Stimulated activated CD4-positive, alpha-beta T cell treated with anti-CD3 and anti-CD28 coated beads, Interleukin-12 subunit alpha, Interleukin-12 subunit beta, amount 100 ng/mL, for 48 hours (primary cell): ENCODE measurements at places on chromosomes 1 and 21.

DNA sequence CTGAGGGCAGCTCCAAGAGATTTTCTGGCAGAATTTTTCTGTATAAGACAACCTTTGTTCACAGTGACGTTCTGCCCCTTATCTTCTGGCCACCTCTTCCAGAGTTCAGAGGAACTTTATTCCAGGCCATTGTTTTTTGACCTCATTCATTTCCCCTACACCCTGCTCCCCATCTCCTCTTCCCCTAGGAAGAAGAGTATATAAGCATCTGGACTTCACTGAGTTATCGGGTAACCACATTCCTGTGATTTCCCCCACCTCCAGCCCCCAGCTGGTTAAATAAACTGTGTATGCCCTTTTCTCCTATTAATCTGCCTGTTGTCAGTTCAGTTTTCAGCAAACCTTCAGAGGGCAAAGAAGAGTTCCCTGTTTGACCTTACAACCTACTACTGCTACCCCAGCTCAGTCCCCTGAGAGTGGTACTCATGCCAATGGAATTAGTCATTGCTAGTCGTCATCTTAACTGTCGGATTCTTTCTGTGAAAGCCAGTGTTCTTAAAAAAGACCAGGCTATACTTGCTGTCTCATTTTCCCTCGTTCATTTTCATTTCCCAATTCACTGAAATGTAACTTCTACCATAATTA, 14.3 kb upstream of the ALG14 start:
- DNase-seq: no peak

- peak; percentile 16 for DNase-seq
Observed at GRCh38 chr1:212979340-212980122, 29.2 kb downstream of the VASH2 start.

- DNase-seq: no peak
Observed at GRCh38 chr1:33391343-33392078, 39.4 kb downstream of the PHC2 start.

DNA sequence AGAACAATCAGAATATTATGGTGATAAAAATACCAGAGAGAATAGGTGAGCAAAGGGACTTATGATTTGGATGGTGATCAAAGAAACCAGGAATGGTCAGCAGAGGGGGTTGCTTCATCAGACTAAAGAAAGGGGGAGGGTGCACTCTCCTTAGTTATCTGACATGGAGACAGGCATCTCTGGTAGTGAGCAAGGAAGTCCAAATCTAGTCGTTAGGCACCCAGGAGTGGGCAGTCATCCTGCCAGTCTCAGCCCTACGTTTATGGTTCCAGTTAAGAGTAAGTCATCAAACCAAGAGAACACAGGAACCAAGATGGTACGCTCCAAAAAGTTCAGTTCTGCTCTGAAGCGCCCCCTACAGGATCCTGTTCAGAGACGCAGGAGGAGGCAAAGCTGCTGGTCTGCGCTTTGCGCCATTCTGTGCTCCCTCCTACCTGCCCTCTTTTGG, 28.6 kb downstream of the EBNA1BP2 start:
- no peak for DNase-seq

DNA sequence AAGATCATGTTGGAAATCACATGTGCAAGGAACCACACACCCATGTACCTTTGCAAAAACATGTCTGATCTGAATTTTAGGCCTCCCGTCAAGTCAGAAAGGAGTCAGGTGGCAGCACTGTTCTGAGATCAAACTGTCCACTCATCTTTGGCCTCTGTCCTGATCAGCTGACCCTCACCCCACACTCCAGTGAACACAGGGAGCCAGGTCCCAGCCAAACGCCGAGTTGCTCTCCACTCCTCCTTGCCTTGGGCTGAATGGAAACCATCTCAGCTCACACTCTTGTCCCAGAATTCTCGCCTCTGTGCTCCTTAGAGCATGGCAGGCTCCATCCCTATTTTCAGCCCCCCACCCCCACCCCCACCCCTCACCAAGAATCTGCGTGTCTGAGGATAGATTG, 4.6 kb upstream of the RNF186 start:
- DNase-seq: no peak

DNA sequence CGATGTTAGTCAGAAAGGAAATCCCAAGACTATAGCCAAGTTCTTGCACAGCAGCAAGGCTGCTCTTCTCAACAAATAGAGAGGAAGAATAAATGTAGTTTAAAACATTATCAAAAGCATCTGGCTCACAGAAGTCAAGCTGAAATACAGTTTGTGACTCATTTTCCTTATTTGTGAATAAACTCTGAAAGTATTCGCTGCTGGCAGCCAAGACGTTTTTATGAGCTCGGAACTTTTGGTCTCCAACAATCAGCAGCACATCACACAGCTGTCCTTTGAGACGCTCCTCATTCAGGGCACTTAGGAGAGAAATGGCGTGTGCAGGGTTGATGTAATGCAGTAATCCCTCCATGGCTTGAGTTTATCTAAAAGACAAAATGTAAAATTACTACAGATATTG, 16.4 kb downstream of the ZBTB21 start:
- DNase-seq: no peak

GRCh38 chr1:29811727-29812407, 575.5 kb downstream of the PTPRU start:
- no peak for DNase-seq

DNA sequence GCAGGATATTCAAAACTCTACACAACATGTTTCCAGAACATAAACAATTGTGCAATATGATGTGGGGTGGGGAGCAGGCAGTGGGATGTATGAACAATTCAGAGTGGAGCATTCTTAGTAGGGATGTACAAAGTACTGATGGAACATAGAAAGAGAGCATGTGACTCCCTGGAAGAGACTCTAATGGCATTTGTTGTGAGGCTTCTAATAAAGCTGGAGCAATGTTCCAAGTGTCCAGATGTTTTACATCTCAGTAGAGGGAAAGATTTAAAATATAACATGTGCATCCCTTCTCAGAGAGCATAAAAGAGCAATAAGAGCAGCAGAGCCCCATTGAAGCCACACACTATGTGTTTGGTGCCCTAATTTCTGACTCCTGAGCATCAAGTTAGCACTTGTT, 116.5 kb downstream of the BRINP2 start:
- DNase-seq: no peak

GRCh38 chr1:27383039-27383605, at the start of gene CD164L2:
Gene CD164L2, minus strand, starts transcription at chr1:27383333. Its CDS starts 94 bp downstream, at chr1:27383239.
- DNase-seq: no peak
